Placental epithelial cell (primary cell): ENCODE measurements at places on chromosomes 5 and 9. TPM values are rescaled to one million over a fixed set of nuclear protein-coding genes. Genes with fewer than 3 reads are reported as not detected.

KLF4 gene
- total RNA-seq = 88.3 and 123 TPM in 2 replicates

IRGM gene
- total RNA-seq = not detected in 2 replicates

FAT2 gene
- under 0.01 and 0.22 TPM in 2 replicates for total RNA-seq

GCNT1 gene
- total RNA-seq = 37.3 and 92.3 TPM in 2 replicates

TIGD6 gene
- total RNA-seq = 5.7 and 9.4 TPM in 2 replicates

ST8SIA4 gene
- 7.5 TPM in 2 replicates for total RNA-seq

ZFP37 gene
- 0.33 and 3.1 TPM in 2 replicates for total RNA-seq

FCN2 gene
- not detected in 2 replicates for total RNA-seq

MEIKIN gene
- total RNA-seq = 0.39 and 0.54 TPM in 2 replicates

ADGRD2 gene
- not detected in 2 replicates for total RNA-seq

SPATA31C1 gene
- total RNA-seq = not detected in 2 replicates

PDLIM7 gene
- 96.6 and 243 TPM in 2 replicates for total RNA-seq

IL13 gene
- total RNA-seq = not detected in 2 replicates

ZDHHC11B gene
- total RNA-seq = not detected in 2 replicates

TRIM7 gene
- total RNA-seq = 1.2 and 1.8 TPM in 2 replicates

CARTPT gene
- not detected in 2 replicates for total RNA-seq

GPX8 gene
- total RNA-seq = 101 and 120 TPM in 2 replicates

RASGRF2 gene
- total RNA-seq = under 0.01 and 0.76 TPM in 2 replicates
